ENCODE measurements at places on chromosomes 16 and 17.

GRCh38 chr16:22008215-22009059 lies 526 bp downstream of the MOSMO start:
- H3K27me3 ChIP-seq: peaks cover 34% of the 10 kb centered on the region
- peaks cover 7% of the 10 kb centered on the region for H3K36me3 ChIP-seq
- H3K4me3 ChIP-seq: peak overlapping the region; percentile 85
- H3K4me1 ChIP-seq: peaks cover 28% of the 10 kb centered on the region
- DNase-seq: peak; percentile 48
- H3K27ac ChIP-seq: peak overlapping the region; percentile 79

- no peak overlapping the region for H3K4me3 ChIP-seq
- peaks cover 6% of the 10 kb centered on the region for H3K4me1 ChIP-seq
- no peak for DNase-seq
- H3K27ac ChIP-seq: no peak overlapping the region
Observed at GRCh38 chr16:87921236-87921773, 15.0 kb downstream of the CA5A start.

GRCh38 chr16:31872201-31872600 lies 1.4 kb upstream of the ZNF267 start:
- H3K27ac ChIP-seq: peak overlapping the region; percentile 95
- peak overlapping the region; percentile 86 for H3K4me3 ChIP-seq
- no peak for DNase-seq
- H3K27me3 ChIP-seq: no peaks in the 10 kb centered on the region
- peaks cover 35% of the 10 kb centered on the region for H3K36me3 ChIP-seq

DNA sequence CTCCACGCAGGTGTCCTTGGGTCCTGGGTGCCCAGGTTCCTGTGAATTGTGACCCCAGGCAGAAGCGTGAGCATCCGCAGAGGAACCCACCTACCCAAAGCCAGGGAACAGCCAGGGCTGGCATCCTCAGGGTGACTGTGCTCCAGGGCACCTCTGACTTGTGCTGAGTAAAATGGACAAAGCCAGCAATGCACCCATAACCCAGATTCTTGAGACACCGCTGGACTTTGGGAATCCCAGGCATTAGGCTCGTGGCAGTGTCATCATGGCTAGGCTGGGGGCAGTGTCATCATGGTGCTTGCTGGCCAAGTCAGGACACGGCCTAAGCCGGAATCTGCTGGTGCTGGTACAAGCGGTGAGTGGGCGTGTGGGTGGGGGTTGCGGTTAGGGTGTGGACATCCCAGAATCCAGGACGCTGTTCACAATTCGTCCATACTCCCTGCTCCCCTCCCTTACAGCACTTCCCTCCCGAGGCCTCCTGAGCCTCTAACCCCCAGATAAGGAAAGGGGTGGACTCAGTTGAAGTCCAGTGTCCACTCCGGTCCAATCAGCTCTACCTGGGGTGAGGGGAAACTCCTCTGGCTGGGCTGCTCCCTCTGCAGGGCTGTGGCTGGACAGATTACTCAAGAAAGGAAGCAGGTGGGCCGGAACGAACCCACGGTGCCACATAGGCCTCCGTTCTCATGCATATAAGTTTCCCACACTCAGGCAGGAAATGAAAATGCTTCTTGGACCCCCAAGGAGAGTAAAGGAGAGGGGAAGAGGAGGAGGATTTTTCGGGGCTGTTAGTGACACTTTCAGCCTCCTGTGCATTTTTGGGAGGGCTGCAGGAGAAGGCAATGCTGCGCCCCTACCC lies 138.9 kb downstream of the SEC14L1 start:
- no peaks in the 10 kb centered on the region for H3K36me3 ChIP-seq
- peaks cover 15% of the 10 kb centered on the region for H3K4me1 ChIP-seq
- no peak overlapping the region for H3K27ac ChIP-seq
- DNase-seq: no peak
- H3K27me3 ChIP-seq: peaks cover 71% of the 10 kb centered on the region

DNA sequence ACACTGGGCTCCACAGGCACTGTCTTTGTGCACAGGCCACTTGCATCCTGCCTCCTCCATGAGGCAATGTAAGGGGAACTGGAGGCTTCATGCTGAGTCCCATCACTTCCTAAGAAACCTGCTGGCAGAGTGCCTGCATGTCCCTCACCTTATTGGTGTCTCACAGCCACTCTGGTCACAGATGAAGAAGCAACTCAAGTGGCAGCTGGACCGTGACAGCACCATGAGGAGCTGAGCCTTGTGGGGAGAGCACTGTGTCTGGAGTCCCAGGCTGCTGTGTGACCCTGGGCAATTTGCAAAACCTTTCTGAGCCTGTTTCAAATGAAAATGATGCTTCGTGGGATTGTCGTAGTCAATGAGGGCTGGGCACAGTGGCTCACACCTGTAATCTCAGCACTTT lies 19.5 kb downstream of the ANKRD40 start:
- DNase-seq: no peak
- H3K36me3 ChIP-seq: peaks cover 5% of the 10 kb centered on the region
- peaks cover 30% of the 10 kb centered on the region for H3K27me3 ChIP-seq

- H3K27ac ChIP-seq: no peak overlapping the region
- DNase-seq: no peak
- peaks cover 2% of the 10 kb centered on the region for H3K27me3 ChIP-seq
- no peaks in the 10 kb centered on the region for H3K36me3 ChIP-seq
Observed at GRCh38 chr17:309361-309888, 43.2 kb downstream of the RPH3AL start.

GRCh38 chr17:10010752-10011151 lies 105.7 kb upstream of the RCVRN start:
- H3K4me3 ChIP-seq: no peak overlapping the region
- H3K4me1 ChIP-seq: no peaks in the 10 kb centered on the region
- no peaks in the 10 kb centered on the region for H3K36me3 ChIP-seq
- DNase-seq: no peak
- H3K27me3 ChIP-seq: no peaks in the 10 kb centered on the region

DNA sequence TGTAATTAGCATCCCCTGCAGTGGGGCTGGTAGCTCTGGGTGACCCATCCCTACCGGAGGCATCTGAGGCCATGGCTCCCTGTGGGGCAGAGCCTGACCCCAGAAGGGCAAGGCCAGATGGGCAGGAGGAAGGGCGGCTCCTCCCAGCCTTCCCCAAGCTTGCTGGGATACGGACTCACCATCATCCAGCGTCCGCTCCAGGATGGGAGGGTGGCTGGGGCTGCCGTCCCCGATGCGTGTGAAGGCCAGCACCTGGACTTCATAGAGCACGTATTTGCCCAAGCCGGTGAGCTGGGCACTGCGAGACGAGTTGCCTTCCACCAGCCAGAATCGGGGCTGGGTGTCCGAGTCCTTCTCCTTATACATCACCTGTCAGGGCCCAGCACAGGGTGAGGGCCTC lies 81.6 kb upstream of the CDC42EP4 start:
- no peak for DNase-seq
- no peaks in the 10 kb centered on the region for H3K36me3 ChIP-seq
- H3K4me1 ChIP-seq: no peaks in the 10 kb centered on the region
- no peaks in the 10 kb centered on the region for H3K27me3 ChIP-seq
- H3K4me3 ChIP-seq: no peak overlapping the region

DNA sequence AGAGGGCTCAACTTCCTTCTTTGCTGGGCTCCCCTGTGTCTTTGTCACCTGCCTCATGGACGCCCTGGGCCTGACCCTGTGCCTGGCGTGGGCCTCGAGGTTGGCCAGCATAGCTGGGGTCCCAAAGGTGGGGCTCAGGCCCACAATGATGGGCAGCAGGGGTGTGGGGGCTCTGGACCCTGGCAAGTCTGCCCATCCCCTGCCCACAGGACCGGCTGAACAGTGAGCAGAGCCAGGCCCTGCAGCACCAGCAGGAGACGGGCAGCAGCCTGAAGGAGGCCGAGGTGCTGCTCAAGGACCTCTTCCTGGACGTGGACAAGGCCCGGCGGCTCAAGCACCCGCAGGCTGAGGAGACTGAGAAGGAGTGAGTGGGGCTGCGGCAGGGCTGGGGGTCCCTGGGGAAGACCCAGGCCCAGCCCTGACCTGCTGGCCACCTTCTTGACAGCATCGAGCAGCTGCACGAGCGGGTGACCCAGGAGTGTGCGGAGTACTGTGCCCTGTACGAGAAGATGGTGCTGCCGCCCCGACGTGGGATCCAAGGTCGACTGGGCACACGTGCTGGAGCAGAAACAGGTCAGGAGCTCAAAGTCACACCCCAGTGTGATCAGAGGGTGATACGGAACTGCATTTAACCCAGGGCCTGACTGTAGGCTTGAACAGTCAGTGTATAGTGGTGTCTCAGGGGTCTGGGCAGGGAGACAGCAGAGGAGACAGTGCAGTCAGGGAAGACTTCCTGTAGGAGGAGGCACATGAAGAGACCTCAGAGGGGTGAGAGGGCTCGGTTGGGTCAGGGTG lies 3.8 kb downstream of the EVPLL start:
- DNase-seq: no peak
- H3K36me3 ChIP-seq: no peaks in the 10 kb centered on the region
- no peak overlapping the region for H3K4me3 ChIP-seq
- H3K27me3 ChIP-seq: peaks cover 74% of the 10 kb centered on the region
- H3K27ac ChIP-seq: no peak overlapping the region

DNA sequence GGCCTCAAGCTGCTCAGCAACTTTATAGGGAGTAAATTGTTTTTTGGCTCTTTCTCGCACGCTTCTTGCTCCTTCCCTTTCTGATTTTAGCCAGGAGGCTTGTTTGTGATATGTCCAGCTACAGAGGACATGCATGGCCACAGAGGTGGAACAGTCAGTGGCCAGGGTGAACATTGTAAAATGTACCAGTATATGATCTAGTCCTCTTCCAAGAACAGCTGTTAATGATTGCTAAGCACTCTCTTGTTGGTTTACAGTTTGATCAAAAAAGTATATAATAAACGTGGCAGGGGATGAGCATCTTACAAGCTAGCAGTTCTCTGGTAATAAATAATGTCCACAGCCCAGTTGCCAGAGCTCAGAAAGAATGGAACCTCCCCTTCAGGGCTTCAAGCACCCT lies 461.7 kb upstream of the DYNLRB2 start:
- no peaks in the 10 kb centered on the region for H3K36me3 ChIP-seq
- DNase-seq: no peak
- H3K4me1 ChIP-seq: no peaks in the 10 kb centered on the region
- no peaks in the 10 kb centered on the region for H3K27me3 ChIP-seq

- DNase-seq: no peak
- H3K36me3 ChIP-seq: no peaks in the 10 kb centered on the region
- H3K27ac ChIP-seq: no peak overlapping the region
Observed at GRCh38 chr17:33939959-33940358, 315.1 kb upstream of the CCL2 start.

DNA sequence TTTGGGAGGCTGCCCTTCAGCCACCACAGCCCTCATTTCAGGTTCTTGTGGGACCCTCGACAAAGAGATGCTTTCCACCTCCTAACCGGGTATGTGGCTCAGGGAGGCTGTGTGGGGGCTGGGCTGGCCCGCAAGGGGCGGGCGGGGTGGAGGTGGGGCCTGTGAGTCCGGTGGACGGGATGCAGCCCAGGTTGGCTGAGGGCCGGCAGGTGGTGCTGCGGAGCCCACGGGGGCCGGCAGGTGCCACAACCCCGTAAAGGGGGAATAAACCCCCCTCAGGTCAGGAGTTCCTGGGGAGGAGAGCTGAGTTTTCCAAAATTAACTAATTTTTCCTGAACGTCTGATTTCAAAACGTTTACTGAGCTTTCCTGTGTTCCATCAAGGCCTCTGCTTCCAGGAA lies 4.9 kb upstream of the CIAO3 start:
- no peaks in the 10 kb centered on the region for H3K36me3 ChIP-seq
- H3K27ac ChIP-seq: no peak overlapping the region
- H3K4me1 ChIP-seq: no peaks in the 10 kb centered on the region
- peak; percentile 35 for DNase-seq
- no peaks in the 10 kb centered on the region for H3K27me3 ChIP-seq

DNA sequence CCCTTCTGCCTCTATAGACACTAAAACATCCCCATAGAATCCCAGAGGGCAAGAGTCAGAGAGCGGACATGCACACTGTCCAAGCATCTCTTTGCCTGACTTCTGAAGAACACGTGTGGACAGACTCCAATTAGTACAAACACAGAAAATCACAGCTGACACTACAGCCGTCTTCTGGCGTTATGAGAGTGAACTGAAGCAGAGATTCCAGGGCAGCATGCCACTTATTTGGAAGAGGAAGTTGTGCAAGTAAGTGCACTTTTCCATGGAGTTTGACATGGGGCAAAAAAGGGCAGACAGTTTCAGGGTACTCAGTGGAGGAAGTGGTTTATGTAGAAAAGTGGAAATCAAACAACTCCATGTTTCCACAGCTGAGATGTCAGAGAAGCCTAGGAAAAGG lies 16.8 kb upstream of the ZNF287 start:
- no peak for DNase-seq
- no peak overlapping the region for H3K27ac ChIP-seq
- no peak overlapping the region for H3K4me3 ChIP-seq

- H3K27me3 ChIP-seq: no peaks in the 10 kb centered on the region
- peak; percentile 28 for DNase-seq
- H3K36me3 ChIP-seq: no peaks in the 10 kb centered on the region
- H3K27ac ChIP-seq: no peak overlapping the region
- peaks cover 25% of the 10 kb centered on the region for H3K4me1 ChIP-seq
Observed at GRCh38 chr16:81493755-81494433, 49.3 kb downstream of the CMIP start.

All from activated naive CD4-positive, alpha-beta T cell treated with anti-CD3 and anti-CD28 coated beads, Interleukin-2, amount 10 ng/mL, durations not matched to agents 7 days and 5 days (primary cell).